Stimulated activated CD4-positive, alpha-beta T cell treated with anti-CD3 and anti-CD28 coated beads, Interleukin-4, amount 100 ng/mL, for 48 hours (primary cell): ENCODE measurements at places on chromosomes 7 and 10.

DNA sequence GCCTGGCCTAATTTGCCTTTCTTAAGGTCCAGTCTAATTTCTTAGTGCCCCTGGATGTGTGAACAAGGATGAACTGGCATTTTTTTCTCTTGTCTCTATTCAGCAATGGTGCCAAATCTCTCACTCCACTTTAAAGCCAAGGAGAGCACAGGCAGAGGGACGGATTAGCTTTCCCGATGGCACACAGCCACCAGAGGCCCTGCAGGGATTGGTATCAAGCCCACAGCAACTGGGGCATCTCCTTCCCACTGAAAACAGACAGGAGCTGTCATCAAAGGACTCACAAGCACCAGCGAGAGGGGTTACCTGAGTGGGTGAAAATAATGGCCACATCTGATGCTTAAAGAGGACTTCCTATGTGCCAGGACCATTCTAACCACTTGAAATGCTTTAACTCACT lies 83.1 kb downstream of the ITIH5 start:
- no peak for DNase-seq

- no peak for DNase-seq
These were observed 273.2 kb downstream of the CDK14 start for GRCh38 chr7:90869335-90869734.

- DNase-seq: no peak
These were observed at the start of gene A1CF for GRCh38 chr10:50885097-50885859. Gene A1CF (minus strand): TSS chr10:50885627. CDS start chr10:50859940, 25,687 bp downstream.

GRCh38 chr10:126203746-126204145 lies 184.5 kb downstream of the ADAM12 start:
- no peak for DNase-seq

DNA sequence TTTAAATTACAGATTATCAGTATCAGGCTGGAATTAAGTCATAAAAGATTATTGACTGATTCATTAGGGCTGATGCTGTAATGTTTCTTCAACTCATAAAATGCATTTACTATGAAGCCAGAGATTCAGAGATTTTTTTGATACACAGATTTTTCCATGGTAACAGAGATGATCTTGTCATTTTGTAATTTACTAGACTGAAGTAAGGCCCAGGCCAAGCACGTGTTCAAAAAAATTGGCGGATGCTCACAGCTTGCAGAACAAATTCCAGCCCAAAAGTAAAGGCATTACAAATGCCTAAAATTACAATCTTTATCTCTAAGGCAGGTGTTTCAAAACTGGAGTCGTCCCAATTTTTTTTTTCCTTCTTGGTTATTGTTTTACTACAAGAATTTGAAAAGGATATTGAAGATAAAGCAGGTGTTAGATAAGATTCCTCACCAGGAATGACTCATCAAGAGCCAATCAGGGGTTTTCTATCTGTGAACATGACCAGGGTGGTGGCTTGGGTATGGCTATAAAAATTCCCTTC lies 78.4 kb upstream of the MEOX2 start:
- no peak for DNase-seq

GRCh38 chr7:17986851-17987250 lies 40.8 kb downstream of the PRPS1L1 start:
- no peak for DNase-seq
